NCI-H526 (cell line): ENCODE measurements at places on chromosomes 11 and 22.

DNA sequence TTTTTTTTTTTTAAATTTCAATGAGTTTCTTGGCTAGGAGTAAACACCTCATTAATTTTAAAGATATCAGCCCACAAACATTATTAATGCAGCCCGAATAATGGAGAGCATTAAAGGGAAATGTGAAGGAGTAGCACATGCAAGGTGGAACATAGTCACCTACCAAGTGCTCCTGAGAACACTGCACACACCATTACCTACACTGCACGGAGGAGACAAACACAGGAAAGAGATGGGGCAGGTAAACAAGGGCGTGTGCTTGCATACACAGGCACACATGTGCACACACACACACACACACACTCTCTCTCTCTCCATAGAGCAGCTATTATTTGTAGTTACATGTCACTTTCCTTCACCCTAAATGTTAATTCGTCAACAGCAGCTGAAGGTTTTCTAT is 30.2 kb downstream of the HTR3B start:
- DNase-seq: peak; percentile 56

GRCh38 chr11:41982975-41983374 is 523.5 kb upstream of the LRRC4C start:
- DNase-seq: no peak

GRCh38 chr11:15890031-15890713 is 466.2 kb downstream of the SOX6 start:
- DNase-seq: no peak

GRCh38 chr22:44380756-44381486 is 68.2 kb upstream of the SHISAL1 start:
- no peak for DNase-seq

DNA sequence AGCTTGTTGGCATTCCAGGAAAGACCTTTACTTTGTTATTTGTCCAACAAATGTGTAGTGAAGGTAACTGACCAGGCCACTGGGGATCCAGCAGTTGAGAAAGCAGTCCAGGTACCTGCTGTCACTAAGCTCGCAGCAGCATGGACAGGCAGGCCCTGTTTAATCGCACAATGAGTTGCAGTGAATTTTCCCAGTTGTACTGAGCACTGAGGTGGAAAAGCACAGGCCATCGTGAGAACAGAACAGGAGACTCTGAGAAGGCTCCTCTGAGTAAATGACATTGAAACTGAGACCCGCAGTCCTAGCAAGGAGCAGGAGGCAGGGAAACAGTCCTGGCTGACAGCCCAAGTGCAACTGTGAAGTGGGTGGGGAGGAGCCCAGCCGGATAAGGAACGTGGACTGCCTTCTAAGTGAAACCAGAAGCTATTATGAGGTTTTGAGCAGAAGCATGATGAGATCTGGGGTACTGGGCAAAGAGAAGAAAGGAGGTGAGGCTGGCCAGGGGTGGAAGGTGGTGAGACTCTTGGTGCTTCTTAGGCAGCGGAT is 39.8 kb upstream of the CDON start:
- no peak for DNase-seq

- peak; percentile 29 for DNase-seq
Measured at GRCh38 chr11:69943066-69943465, 123.8 kb upstream of the FGF3 start.

GRCh38 chr11:20926799-20927540 is 257.6 kb downstream of the NELL1 start:
- no peak for DNase-seq

DNA sequence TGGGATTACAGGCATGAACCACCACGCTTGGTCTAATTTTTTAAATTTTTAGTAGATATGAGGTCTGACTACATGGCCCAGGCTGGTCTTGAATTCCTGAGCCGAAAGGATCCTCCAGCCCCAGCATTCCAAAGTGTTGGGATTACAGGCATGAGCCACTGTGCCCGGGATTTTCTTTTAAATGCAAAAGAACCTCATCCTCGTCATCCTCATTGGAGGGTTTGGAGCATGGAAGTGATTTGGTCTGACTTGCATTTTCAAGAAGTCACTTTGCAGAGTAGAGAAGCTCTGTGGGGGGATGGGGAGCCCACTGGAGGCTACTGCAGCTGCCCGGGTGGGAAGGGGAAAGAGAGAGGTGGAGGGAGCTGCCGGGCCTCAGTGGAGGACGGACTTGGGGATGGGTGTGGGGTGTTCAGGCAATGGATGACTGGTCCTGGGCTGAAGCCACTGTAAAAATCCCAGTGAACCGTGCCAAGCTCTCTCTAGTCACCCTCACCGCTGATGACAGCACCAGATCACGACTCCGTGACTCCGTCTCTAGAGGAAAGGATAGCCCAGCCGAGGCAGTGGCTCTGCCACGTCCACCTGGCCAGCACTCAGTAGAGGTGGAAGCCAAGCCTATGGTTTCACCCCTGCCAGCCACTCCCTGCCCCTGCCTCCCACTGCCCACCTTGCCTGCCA is 32.8 kb upstream of the SLC22A12 start:
- DNase-seq: no peak

GRCh38 chr11:23181022-23181807 is 320.9 kb upstream of the CCDC179 start:
- no peak for DNase-seq

DNA sequence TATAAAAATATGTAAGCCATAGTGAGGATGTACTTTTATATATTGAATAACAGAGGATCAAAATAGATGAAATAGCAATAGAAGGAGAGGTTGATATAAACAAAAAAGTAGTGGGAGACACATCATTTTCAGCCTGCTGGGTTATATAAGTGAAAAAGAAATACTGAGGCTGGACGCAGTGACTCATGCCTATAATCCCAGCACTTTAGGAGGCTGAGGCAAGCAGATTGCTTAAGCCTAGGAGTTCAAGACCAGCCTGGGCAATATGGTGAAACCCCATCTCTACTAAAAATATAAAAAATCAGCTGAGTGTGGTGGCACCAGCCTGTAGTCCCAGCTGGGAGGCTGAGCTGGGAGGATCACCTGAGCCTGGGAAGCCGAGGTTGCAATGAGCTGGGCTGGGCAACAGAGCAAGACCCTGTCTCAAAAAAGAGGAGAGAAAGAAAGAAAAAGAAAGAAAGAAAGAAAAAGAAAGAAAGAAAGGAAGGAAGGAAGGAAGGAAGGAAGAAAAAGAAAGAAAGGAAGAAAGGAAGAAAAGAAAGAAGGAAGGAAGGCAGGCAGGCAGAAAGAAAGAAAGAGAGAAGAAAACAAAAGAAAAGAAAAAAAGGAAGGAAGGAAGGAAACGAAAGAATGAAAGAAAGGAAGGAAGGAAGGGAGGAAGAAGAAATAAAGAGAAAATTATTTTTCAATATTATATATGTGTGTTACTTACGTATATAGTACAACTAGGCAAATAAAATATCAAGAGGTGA is 7.0 kb upstream of the P2RY2 start:
- DNase-seq: no peak

DNA sequence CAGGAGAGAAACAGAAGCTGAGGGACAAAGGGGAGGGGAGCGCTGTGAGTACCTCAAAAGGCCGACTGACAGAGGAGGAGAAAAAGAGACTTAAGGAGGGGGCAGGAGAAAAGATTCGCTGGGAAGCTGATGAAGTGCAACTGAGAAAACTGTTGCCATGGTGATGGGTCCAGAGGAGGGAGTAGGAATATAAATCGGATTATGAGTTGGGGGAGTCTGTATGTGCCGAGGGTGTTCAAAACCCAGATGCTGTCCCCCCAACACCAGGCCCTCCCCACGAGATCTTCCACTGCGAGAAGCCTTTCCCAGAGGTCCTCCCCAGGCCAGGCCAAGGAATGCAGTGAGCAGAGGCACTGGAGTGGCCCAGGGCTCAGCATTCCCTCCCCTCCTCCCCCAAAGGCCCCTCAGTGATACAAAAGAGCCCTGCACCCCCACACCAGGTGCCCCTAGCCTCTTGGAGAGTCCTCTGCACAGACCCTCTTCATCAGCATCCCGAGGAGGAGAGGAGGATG is 13.7 kb upstream of the BCL9L start:
- DNase-seq: no peak

- no peak for DNase-seq
Measured at GRCh38 chr11:117766026-117766425, 31.0 kb downstream of the DSCAML1 start.

GRCh38 chr11:2207773-2208621 is 36.4 kb upstream of the TH start:
- DNase-seq: no peak

DNA sequence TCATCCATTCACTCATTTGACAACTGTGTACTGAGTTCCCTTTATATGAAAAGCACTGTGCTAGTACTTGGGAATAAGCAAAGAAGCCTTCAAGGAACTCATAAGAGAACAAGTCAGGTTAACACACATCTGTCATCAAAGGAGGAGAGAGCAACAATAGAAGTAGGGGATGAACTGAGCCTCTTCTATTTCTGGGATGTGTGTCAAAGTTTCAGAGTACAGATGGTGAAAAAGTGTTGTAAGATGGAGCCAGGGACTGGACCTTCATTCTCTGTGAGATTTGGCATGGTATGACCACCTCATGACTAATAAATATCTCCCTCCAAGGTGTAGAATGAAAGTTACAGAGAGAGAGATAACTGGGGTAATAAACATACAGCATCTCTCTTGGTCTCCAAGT is 349.8 kb upstream of the PLET1 start:
- no peak for DNase-seq

DNA sequence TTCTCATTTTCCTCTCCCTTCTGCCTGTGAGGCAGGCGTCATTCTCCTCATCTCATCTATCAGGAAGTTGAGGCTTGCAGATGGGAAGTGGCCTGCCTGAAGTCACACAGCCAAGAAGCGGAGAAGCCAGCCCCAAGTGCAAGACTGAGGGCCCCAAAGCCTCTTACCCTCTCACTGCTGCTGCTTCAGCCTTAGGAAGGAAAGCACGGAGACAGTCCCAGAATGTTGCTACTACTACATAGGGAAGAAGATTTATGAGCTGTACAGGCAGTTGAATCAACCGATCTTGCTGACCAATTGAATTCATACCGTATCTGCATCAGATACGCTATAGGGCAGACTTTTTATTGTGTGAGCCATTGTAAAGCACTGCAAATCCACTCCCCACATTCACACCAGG is 89.0 kb downstream of the CWC15 start:
- DNase-seq: no peak

DNA sequence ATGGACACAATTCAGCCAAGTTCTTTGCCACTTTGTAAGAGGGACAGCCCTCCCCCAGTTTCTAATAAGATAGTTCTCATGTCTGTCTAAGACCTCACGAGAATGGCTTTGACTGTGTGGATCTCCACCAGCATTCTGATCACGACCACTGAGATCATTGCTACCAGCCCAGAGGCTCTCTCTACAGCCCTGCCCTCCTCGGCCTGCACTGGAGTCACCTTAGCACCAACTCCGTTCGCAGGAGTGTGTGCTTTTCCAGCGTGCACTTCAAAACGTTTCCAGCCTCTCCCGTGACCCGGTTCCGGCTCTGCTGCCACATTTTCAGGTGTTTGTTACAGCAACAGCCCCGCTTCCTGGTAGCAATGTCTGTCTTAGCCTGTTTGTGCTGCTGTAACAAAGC is 26.2 kb downstream of the TSPAN32 start:
- no peak for DNase-seq

DNA sequence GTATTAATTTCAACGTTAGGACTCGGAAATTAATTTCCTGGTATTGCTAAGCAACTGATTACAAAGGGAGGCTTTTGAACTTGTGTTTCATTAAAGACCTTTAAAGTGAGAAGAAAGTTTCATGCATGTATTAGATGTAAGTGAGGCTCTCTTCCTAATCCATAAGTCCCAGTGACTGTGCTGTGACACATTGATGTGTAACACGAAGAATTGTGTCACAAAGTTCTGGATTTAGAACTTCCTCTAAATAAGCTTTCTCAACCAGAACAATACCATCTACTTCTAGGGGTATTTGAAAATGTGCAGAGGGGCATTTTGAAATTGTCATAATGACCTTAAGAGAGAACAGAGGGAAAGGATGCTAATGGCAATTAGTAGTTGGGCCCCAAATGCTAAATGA is 14.4 kb downstream of the DCUN1D5 start:
- no peak for DNase-seq

DNA sequence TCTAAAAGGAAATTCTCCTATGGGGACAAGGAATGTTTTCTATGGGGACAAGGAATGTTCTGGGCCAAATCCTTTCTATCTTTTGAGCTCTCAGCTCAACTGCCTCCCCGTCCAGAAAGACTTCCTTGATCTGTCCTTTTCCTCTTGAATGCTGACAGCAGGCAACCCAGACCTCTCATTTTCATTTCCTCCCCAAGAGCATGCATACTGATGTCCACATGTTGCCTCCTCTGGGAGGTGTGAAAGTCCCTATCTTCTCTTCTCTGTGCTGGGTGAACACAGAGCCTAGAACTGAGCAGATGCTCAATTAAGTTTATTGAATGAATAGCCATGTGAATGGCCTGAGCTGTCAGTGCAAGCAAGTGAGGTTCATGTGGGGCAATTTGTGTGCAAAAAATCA is 331.9 kb upstream of the NARS2 start:
- DNase-seq: no peak

DNA sequence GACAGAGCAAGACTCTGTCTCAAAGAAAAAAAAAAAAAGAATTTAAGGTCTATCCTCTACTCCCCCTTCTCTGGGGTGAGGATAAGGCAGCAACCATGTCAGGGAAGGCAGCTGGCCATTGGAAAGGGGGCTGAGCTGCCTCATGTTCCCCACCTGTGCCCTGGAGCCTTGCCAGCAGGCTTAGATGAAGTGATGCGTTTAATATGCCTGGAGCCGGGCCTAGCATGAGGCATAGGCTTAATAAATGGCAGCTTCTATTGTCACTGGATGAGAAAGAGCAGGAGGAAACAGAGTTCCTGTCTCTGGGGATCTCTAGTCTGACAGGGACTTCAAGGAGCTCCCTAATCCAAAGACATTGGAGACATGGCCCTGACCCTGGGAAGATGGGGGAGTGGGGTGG is 3.2 kb upstream of the KCNE3 start:
- DNase-seq: no peak

DNA sequence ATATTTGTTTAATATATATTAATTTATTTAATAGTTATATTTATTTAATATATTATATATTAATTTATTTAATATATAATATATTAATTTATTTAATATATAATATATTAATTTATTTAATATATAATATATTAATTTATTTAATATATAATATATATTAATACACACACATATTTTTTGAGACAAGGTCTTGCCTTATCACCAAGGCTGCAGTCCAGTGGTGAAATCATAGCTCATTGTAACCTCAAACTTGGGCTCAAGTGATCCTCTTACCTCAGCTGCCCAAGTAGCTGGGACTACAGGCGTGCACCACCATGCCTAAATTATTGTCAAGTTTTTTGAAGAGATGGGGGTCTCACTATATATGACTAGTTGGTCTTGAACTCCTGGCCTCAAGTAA is 51.4 kb upstream of the DDI1 start:
- DNase-seq: no peak

- no peak for DNase-seq
Measured at GRCh38 chr11:117738246-117738957, 58.6 kb downstream of the DSCAML1 start.

DNA sequence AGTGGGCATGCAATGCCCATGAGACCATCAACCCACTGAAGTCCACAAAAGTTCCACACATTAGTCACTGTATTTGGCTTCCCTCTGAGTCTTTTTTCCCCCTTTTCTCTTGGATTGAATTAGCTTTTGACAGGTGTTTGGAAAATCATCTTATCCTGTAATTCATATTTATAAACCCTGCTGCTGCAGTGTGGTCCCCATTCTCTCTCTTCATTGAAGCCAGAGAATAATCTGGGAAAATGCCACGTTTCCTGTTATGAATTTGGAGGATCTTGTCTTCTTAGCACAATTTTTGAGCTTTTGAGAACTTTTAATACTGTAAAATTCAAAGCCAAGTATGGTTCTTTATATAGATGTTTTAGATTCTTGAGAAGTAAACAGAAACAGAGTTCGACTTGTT is 84.8 kb downstream of the UVRAG start:
- DNase-seq: no peak

GRCh38 chr11:126134461-126135155 is 71.9 kb upstream of the CDON start:
- no peak for DNase-seq
